ENCODE measurements at places on chromosomes 7 and 10. TPM values are rescaled to one million over a fixed set of nuclear protein-coding genes. Genes with fewer than 3 reads are reported as not detected.
A peak's percentile ranks its signal among the peaks of the same experiment; 100 is the strongest.

DNA sequence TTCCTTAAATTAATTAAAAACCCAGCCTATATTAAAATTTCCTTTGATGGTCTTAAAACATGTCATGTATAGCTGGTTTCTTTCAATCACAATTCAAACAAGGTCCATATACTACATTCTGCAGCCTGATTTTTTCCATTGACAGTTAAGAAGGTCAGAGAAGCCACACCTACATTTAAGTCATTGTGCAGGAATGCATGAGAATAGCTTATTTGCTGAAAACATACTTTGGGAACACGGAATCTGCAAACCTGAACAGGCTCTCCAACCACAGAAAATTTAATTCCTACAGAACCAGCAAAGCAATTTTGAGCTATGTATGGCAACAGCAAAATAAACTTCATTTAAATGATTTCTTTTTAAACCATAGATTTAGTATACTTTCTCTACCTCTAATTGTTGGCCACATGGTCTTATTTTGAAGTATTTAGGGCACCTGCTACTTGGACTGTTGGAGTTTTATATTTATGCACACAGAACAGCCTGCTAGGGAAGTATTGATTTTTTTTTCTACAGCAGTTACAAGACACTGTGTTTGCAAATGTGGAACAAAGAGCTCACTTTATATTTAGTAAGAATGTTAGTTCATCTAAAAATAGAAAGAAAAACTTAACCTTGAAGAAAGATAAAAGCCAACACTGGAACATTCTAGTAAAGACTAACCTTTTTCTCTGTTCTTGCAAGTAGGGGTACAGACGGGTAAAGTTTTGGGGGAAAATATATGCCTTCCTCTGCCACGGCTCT lies 240.9 kb upstream of the IMMP2L start:
- no peak for DNase-seq

- no peak for DNase-seq
These were observed 41.4 kb upstream of the PNLIPRP3 start for GRCh38 chr10:116385994-116386809.

DNA sequence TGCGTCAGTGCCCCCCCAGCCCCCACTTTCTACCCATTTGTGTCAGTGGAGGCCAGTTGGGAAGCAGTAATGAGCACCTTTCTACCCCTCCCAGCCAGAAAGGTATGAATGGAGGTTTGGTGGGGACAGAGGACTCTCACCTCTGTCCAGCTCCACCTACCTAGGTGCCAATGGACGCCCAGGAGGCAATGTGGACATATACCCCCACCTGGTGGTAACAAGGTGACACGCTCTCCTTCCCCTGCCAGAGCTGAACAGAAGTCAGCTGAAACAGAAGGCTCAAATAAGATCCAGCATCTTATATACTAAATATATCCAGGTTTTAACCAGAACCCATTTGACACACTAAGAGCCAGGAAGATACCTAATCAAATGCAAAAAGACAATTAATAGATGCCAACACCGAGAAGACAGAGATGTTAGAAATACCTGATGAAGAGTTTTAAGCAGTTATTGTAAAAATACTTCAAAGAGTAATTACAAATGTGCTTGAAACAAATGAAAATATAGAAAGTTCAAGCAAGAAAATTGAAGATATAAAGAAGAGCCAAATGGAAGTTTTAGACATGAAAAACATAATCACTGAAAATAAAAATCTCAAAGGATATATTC lies 18.4 kb upstream of the SORCS3 start:
- DNase-seq: peak; percentile 82

- DNase-seq: no peak
These were observed 18.1 kb downstream of the LRMDA start for GRCh38 chr10:75449382-75450074.

- DNase-seq: no peak
These were observed 36.0 kb downstream of the BCAP29 start for GRCh38 chr7:107615910-107616680.

GRCh38 chr7:41942468-41943093 lies 239.7 kb upstream of the INHBA start:
- peak; percentile 60 for DNase-seq

- DNase-seq: no peak
These were observed 55.0 kb downstream of the GNAI1 start for GRCh38 chr7:80189638-80190037.

- DNase-seq: no peak
These were observed 55.8 kb upstream of the KIF5B start for GRCh38 chr10:32112055-32112454.

DNA sequence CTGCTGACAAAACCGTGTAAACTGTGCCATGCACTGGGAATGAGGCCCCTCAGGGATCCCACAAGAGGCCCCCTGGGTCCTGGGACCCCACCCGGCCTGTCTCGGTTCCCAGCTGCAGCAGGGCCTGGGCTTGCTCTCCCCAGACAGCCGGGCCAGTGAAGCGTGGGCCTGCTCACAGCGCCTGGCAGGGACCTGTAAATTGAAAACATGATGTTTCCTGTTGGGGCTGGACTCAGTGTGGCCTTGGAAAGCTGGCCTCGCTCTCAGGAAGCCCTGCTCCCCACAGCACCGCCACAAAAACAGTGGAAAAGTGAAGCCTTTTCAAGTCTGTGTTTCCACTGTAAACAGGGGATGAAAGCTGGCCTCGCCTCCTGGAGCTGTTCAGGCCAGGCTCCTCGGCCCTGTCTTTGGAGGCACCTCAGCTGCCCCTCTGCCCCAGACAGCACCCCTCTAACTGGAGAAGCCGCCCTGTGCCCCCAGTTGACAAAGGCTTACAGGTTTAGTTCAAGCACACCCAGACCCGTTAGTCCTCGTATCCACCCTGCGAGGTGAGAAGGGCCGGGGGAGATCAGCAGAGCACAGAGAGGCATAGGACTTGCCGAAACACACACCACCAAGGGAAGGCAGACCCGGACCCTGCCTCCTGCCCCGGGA lies 108.3 kb downstream of the ZMIZ1 start:
- peak; percentile 60 for DNase-seq

DNA sequence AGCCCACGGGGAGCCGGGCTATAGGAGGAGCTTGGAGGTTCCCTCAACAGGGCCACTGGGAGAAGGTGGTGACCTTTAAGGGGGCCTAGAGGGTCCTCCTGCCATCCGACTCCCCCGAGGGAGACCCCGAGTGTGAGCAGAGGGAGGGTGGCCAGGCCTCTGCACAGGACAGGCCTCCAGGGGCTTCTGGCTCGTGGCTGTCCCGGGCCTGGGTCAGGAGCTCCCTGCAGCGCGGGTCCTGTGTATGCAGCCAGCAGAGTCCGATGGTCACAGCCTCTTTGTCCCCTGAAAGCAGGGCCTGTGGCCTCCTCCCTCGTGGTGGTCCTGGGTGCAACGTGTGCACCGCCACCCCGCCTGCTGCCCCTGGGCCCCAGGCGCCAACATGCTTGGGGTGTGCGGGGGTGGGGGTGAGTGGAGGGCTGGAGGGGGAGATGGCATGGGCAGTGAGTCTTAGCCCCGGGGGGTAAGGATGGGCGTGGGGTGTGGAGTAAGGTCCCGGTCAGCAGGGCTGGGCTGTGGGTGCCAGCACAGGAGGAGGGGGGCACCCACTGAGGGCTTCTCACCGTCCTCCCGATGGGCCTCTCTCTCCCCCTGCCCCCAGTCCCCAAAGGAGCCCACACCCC lies 27.1 kb downstream of the UNCX start:
- DNase-seq: no peak

Gene EEF1AKMT2
- 28.6 TPM for total RNA-seq

Gene CDHR3
- 9.5 TPM for total RNA-seq

Gene PPP1R17
- total RNA-seq: 2.3 TPM

Gene TLX1
- total RNA-seq: 0.11 TPM

Gene PLOD3
- 41.9 TPM for total RNA-seq

Gene DLX5
- not detected for total RNA-seq

Gene RADIL
- total RNA-seq: 9.8 TPM

Gene SPDYE8
- total RNA-seq: not detected

Gene ZNF518A
- 15.3 TPM for total RNA-seq

Data from H7 (cell line).